ENCODE measurements at places on chromosomes 7 and 10.

- no peak for DNase-seq
Observed at GRCh38 chr10:46787321-46787615, 124.0 kb upstream of the PTPN20 start.

- DNase-seq = no peak
Observed at GRCh38 chr7:137091396-137091795, 222.9 kb downstream of the CHRM2 start.

DNA sequence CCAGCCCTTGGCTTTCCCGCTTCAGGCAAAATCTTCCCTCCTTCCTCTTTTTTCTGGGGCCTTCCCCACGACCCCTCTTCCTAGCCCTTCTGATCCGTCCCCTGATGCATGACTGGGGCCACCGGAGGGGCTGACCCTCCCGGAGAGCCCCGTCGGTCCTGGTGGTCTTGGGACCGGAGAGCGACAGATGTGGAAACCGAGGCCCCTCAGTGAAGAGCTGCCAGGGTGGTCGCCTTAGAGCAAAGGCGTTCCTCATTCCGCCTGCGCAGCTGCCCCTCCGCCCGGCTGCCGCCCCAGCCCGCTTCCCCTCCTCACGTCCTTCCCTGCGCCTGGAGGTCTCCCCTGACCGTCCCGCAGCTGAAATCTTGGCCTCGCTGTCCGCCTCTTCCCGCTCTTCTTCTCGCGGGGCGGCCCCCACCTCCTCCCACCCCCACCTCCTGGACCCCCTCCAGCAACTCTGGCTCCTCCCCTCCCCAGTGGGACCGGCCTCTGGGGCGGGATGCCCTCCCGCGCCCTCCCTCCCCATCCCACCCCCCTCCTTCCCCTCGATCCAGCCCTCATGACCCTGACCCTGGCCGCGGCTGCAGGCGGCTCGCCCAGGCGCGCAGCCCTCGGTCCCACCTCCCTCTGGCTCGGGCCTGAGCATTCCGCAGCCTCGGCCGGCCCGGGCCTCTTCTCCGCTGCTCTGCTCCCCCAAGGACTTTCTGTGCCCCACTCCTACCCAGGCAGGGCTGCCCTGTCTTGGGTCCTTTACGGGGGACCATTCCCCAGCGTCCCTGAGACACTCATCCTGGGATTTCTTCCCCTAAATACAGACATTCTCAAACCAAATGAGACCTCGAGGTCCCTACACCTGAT lies at the start of gene RARRES2:
Gene RARRES2 (minus strand): TSS at position 367 of the 858 bp plus-strand sequence. CDS start 1,020 bp downstream, outside the sequence.
- DNase-seq = no peak

GRCh38 chr7:138125119-138125518 lies 48.9 kb downstream of the AKR1D1 start:
- no peak for DNase-seq

DNA sequence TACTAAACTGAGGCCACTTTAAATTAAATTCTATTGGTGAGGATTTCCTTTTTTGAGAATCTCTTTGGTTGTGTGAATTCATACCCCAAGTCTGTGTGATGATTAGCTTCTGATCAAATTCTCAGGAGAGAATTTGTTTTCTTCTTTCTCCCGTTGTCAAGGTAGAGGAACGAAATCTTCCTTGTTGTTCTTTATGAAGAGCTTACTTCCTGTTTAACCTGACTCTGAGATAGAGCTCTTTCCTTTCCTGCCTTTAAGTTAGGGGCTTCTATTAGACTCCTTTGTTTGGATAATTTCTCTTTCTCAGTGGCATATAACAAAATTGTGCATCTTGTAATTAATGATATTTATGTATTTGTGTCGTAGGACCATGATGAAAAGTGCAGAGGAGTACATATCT lies 572.1 kb downstream of the REEP3 start:
- no peak for DNase-seq

DNA sequence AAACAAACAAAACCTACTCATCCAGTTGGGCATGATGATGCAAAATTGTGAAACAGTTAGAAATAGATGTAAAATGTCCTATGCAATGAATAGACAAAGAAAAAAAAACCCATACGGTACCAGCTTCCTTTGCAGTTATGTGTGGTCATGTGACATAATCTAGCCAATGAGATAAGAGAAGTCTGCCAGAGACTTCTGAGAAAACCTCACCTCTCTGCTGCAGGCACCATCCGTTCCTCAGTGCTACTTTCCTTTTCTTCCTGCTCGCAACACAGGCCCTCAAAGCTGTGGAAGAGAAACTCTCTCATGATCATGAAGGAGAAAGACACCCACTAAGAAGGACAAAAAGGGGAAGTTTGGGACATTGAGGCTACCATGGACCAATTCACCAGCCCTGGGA lies 76.8 kb upstream of the CARD11 start:
- no peak for DNase-seq

DNA sequence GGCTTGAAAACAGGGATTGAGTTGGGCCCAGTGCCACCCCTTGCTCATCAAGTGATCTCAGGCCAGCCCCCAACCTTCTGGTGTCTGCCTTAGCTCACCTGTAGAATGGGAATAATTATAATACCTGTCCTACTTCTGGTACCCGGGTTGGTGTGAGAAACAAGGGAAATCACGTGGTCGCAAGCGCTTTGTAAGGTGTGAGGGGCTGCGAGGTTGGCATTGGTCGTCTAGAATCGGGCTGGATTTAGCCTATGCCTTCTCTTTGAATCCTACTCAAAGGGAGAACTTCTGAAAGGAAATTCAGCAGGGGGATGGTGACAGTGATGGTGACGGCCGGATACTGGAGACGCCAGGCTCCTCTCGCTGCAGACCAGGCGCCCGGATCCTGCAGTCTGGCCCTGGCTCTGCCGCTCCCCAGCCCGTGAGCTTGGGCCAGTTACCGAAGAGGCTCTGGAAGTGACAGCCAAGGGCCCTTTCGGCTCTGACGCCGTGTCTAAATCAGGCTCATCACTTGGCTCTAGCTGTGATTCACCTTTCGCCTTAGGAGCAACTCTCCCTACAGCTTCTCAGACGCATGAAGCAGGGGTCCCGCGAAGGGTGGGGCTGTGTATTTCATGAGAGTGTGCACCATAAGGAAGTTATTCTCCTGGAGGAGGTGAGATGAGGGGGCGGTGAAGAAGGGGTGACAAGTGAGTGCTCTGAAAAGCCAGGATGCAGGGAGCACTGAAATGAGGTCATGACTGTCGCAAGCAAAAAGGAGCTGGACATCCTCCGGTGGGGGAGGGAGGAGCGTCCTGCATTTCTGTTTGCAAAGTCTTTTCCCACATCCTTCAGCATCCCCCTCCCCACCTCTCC lies 4.0 kb upstream of the CREB5 start:
- DNase-seq = no peak

Measured in NCI-H2227 treated with DMSO at 0.1 percent for 48 hours (cell line).